ENCODE measurements at places on chromosomes 11 and 22.

GRCh38 chr11:73981051-73981805 lies 1.4 kb downstream of the UCP2 start:
- no peak for DNase-seq

GRCh38 chr11:68146010-68146540 lies 24.9 kb upstream of the CHKA start:
- no peak for DNase-seq

DNA sequence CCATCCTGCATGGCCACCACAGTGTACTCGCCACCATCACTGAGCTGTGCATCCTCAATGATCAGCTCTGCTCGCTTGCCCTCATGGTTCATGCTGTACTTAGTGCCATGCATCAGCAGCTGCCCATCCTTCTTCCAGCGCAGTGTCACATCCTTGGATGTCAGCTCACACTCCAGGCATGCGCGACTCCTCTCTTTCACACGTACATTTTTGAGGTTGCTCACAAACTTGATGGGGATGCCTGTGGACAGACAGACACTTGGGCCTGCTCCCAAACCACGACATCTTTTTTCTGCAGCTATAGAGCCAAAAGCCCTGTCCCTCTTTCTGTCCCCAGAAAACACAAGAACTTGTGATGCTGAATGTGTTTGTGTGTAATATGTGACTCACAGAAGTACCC lies 10.5 kb downstream of the IGSF22 start:
- no peak for DNase-seq

- no peak for DNase-seq
Observed at GRCh38 chr11:97895572-97895971, 1125.2 kb upstream of the CNTN5 start.
